ENCODE measurements at places on chromosomes 1 and 21.

GRCh38 chr1:90616395-90616794, 100.7 kb downstream of the BARHL2 start:
- DNase-seq = no peak

DNA sequence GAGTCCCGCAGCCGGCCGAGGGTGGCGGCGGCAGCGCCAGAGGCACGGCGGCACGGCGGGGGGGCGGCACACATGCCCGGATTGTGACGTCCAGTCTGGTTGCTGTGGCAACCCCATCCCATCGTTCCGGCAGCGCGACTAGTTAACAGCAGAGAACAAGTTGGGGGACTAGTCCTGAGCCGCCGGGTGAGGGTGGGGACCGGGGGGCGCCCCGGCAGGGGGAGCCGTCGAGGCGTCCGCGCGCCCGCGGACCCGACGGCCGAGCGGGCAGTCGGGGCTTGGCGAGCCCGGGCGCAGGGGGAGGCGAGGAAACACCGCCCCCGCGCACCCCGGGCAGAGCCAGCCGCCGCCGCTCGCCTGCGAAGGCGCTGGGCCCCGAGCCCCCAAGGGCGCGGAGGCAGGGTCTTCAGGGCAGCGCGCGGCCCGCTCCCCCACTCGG, at the start of gene CHD5:
TSS of gene CHD5 (minus strand) at position 54 of the 439 bp plus-strand sequence. CDS start 298 bp downstream, outside the sequence.
- no peak for DNase-seq

- DNase-seq = peak; percentile 51
These were observed 38.8 kb downstream of the RCAN1 start for GRCh38 chr21:34576041-34576511.

DNA sequence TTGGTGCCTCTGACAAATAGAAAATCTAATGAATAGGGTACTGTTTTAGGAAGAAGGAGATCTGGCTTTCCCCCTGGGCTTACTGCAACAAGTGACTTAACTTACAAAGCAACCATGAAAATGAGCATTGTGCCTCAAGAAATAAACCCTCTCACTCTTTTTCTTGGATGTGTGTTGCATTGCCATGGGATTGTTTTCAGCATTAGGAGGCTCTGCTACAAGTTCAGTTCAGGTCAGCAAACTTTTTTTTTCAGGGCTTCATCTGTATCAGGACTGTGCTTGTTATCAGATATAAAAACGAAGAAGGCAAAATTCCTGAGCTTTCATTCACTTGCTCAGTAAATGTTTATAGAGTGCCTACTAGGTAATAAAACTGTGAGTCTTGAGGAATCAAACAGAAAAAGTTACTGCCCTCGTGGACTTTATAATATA, 37.8 kb upstream of the DOCK7 start:
- no peak for DNase-seq

DNA sequence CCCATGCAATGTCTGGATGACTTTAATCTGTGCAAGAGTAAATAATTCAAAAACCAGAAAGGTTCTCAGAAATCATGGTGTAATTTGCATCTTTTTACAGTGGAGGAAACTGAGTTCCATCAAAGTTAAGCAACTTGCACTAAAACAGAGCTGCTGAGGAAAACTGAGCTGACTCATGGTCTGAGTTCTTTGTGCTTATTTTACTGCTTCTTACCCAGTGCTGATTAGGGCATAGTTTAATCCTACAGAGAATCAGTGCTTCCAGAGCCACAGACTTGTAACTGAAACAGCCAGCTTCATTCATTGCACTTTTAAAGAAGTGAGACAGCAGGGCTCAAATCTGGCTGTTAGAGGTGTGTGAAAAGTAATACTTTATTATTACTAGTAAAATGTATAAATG, 10.9 kb upstream of the RWDD3 start:
- peak; percentile 21 for DNase-seq

DNA sequence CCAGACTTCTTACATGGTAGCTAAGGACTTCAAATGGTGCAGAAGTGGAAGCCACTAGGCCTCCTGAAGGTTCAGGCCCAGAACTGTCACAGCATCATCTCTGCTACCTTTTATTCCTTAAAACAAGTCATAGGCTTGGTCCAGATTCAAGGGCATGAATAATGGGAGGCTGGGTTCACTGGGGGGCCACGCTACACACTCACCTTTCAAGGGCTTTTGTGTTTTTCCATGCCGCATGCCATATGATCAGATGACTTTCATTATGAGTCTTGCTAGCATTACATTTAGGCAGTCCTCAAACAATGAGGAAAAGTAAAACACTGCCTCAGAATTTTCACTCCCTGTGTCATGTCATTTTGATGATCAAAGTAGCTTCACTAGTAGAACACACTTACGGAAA, 83.4 kb downstream of the VPS26C start:
- no peak for DNase-seq

GRCh38 chr21:20998886-20999285, 677 bp downstream of the NCAM2 start:
- no peak for DNase-seq

- peak; percentile 71 for DNase-seq
These were observed at the start of gene WLS for GRCh38 chr1:68232289-68233148. WLS (minus strand) TSS chr1:68232523; CDS start chr1:68232299, 224 bp downstream.

DNA sequence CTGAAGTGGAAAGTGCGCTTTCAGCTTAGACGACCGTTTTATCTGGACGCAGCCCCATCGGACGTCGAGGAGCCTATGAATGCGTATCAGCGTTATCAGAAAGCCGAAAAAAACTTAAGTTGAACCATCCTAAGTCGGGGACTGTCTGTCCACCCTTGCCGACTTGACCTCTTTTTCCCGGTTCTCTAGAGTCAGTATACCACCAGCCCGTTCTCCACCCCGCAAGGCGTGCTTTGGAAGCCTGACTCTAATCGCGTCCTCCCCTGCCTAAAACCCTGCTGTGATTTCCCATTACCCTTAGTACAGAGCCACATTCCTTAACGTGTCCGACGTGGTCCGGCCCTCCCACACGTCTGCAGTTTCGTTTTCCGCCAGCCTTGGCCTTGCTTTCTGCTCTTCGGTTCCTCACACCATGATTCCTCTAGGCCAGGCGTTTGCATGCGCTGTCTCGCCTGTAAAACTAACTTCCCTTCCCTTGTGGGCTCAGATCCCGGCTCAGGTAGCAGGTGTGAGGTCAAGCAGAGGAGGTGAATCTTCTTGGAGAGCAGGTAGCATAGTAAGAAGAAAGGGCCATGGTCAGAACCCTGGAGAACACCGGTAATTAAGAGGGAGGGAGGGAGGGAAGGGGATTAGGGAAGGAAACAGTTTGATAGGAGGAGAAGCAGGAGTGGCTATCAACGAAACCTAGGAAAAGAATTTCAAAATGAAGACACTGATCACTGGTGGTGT, 865 bp downstream of the ADPRS start:
- peak; percentile 31 for DNase-seq

- DNase-seq = peak; percentile 62
These were observed 6.7 kb downstream of the UROD start for GRCh38 chr1:45018599-45019230.

DNA sequence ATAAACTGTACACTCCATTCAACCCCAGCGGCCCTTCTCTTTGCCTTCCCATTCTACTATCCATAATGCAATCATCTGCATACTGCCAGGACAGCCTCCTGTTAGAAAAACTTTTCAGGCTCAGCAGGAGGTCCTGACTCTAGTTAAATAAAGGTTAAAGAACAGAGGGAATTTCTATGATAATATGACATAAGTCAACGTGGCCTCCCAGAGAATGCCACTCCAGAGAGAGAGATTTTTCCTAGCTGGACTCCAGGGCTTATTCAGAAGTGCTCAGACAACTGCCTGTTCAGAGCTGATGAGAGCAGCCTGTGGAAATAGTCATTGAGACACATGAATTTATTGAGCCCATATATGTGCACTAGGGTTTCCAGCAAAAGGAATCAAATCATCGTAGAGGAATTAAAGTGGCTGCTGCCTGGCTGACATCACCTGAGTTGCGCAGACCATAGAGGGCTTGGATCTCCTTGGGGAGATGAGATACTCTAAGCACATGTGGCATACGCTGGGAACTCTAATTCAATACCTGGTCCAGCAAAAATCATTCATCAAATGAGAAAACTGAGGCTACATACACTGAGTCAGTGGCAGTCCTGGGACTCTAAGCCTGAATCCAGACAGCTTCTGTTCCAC, 736.2 kb downstream of the PTPRU start:
- no peak for DNase-seq

GRCh38 chr1:40824591-40825434, 37.4 kb downstream of the CITED4 start:
- no peak for DNase-seq

DNA sequence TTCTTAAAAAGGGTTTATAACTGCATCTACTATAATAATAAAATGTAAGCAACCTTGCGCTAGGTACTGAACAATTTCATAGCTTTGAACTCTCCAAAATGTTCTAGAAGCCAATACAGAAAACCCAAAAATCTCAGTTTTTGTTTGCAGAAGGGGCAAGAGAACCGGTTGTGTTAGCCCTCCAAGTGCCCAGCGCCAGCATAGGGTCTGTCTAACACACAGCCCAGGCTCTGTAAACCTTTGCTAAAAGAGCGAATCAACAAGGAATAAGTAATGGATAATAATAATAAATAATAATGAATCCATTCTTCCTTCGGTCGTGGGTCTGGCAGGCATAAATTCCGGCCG, 333 bp upstream of the CHAF1B start:
- DNase-seq = no peak

DNA sequence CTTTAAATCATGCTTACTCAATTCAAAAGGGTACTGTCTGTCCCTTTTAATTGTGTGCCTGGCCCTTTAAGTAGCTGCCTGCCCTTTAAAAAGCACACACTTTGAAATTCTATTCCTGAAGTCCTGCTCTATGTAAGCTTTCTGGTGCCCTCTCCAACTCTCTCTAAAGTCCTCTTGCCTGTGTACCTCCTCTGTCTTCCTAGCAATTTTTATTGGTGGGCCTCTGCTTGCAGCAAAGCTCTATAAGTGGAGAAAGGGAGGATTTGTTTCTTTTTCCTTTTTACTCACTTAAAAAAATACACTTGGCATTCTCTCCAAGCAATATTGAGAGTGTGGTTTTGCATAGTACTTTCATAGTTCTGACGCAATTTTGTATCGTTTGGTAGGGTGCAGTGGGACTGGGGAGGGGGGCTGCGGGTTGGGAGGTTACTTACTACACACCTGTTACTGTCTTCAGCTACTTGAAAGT, 135.4 kb downstream of the LMO4 start:
- DNase-seq = no peak

GRCh38 chr1:101290922-101291561, 54.2 kb downstream of the S1PR1 start:
- DNase-seq = no peak

DNA sequence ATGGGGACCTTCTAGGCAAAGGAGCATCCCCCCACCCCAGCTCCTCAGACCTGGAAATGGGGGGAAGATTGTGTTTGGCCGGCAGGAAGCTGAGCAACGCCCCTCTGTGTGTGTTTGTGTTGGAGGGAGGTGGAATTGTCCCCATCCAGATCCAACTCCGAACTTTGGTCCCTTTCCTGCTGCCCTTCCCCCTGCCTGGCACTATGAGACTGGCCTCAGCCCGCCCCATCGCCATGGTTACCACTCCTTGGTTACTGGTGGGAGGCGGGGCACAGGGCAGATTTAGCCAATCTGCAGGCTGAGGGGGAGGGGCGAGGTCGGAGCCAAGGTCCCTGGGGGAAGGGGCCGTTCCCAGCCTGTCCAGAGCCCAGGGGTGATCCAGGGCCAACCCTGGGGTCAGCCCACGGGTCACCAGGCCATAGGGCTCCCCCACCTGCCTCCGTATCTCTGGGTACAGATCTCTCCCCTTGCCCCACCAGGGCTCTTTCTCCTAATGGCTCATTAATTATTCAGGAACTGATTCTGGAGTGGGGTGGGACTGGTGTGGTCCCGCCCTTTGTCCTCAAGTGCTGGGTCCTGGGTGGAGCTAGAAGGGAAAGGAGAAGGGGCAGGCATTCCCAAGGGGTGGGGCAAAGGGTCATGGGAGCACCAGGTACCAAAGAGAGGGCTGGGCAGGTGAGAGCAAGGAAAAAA, 15.2 kb downstream of the PTPRF start:
- peak; percentile 21 for DNase-seq

DNA sequence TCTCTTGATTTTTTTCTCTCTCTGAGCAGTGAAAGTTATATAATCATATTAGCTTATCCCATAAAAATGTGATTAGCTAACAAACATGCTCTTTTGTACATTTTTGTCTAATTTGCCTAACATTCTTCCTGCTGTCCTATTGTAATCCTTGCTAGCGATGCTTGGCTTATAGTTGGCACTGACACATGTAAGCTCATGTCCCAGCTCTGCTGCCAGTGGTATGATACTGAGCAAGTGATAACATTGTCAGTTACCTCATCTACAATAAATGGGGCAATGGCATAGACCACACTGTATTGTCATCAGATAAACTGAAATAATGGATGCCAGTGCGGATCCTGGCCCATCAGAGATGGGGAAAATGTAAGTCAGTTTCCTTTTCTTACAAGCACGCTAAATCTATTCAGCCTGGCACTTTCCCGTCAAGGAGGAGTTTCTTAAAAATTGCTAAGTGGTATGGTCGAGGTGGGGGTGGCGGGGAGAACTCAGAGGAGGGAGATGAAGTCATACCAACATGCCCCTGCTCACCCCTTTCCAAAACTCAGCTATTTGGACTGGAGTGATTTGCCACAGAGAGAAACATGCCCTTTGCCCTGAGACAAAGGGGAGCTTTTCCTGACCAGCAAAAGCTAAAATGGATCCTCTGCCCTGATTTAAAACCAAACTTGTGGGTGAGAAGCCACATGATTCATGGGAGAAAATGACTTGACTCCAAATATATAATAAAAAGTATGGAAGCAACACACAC, 1.3 kb downstream of the FYB2 start:
- peak; percentile 26 for DNase-seq

DNA sequence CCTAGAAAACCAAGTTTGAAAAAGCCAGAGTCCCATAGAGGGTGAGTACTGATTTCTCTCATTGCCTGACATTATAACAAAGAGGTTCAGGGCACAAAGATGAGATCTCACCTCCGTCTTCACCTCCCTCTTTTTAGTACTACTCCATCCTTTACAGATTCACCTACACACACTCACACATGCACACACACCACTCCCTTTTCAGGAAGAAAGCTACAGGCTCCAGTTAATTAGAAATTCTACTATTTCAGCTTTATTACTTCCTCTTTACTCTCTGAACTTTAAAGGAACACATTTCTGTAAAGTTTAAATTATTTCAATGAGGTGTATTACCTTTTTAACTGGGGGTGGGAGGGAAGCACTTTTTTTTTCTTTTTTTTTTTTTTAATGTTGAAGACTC, 59.6 kb upstream of the PRDX6 start:
- DNase-seq = no peak

DNA sequence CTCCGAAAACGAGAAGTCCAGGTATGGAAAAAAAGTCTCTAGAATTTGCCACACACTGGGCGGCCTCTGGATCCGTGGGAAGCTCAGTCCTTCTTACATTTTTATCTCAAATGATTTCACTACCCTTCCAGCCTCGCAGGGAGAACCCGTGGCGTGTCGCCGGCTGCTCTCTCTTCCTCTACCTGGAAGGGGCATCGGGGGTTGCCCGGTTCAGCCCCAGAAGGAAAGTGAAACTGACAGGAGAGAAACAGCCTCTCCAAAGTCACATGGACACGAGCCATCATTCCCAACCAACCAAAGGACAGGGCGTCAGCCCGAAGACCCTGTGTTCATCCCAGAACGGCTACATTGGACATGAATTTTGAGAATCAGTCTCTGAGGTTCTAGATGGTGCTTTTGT, 182.5 kb downstream of the ADSS2 start:
- DNase-seq = no peak

Measured in AG08395 (cell line).